ENCODE measurements at places on chromosomes 2 and 18.

DNA sequence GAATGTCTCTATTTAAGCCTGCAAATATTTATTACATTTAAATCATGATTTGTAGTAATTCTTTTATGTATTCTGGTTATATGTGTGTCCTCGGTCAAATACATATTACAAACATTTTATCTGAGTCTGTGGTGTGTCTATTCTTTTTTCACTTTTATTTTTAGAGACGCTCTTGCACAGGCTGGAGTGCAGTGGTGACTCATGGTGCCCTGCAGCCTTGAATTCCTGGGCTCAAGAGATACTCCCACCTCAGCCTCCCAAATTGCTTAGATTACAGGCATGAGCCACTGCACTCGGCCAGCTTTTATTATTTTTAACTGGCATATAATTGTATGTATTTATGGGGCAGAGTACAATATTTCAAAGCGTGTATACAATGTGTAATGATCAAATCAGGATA is 47.5 kb downstream of the ARID5A start:
- DNase-seq = no peak

DNA sequence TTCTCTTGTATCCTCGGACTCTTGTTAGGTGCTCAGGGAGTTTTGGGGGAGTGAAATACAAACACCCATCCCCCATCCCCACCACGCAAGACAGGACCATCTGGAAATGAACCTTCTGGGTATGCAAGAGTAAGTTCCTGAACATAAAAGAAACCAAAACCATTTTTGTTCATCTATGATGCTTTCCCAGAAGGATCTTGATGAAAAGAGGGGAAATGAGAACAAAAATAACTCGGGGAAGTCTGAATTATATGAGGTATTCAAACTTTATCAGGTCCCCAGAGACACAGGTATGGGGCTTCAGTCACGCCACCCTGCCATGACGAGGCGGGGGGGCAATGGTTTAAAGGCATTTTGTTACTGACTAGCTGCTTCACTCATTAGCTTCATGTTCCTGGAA is 68.6 kb upstream of the DNMT3A start:
- DNase-seq = no peak

- no peak for DNase-seq
These were observed 23.4 kb downstream of the EIF4E2 start for GRCh38 chr2:232573771-232574435.

GRCh38 chr2:222864296-222864695 is 3.5 kb downstream of the ACSL3 start:
- DNase-seq = no peak

DNA sequence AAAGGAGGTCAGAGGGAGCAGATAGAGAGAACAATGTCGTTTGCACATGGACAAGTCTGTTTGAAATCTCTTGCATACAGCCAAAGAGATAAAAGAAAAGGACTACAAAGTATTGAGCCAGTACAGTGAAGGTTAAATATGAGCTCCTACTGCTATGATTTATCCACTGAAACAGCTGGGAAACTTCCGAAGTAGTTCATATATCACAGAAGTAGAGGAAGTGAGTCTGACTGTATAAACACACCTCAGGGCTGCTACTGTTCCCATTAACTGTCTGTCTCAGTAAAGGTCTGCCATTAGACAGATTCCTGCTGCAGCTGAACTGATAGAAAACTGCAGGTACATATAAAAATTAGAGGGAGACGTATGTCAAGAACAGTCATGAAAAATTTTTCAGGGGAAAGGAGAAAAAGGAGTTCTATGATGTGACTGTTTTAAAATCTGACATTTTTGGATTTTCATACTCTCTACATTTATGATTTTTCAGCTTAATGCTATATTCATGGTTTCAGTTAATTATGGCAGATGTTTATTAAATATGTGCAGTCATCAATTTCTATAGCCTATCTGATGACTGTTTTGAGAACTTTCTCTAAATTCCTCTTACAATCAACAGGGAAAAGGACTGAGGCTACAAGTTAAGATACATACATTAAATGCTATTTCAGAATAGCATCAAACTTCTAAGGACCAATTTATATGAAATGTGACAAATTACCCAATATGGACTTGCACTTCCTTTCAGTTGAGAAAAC is 364.7 kb downstream of the ERBB4 start:
- DNase-seq = no peak

DNA sequence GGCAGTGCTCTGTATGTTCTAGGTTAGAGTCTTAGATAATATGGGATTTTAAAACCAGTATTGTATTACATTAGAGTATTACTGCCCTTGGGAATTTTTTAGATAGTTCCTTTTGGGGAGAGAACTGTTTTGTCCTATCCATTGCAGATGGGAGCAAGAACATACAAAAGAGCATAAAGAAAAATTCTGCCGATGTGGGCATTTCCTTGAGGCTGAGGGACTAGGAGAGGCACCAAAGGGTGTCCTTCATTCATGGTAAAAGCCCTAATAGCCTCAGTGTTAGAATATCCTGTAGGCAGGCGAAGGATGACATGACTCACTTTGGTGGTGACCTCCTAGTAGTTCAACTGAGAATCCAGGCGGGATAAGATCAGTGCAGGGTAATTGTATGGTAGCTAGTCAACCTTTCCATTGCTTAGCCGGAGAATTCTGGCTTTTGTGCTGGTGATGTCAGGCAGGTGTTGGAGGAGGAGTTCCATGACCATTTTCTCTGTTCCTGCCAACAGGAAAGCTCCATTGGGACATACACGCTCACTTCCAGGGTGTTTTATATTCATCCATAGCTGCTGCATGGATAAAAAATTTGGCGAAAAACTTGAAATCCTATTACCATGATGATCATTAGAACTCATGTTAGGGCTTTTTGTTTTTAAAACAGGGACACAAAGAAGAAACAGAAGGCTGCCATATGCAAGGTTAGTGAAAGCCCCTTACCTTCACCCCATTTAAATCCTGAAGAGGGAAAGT is 28.1 kb downstream of the EPAS1 start:
- DNase-seq = no peak

- no peak for DNase-seq
These were observed 34.9 kb downstream of the CABLES1 start for GRCh38 chr18:23170137-23170536.

DNA sequence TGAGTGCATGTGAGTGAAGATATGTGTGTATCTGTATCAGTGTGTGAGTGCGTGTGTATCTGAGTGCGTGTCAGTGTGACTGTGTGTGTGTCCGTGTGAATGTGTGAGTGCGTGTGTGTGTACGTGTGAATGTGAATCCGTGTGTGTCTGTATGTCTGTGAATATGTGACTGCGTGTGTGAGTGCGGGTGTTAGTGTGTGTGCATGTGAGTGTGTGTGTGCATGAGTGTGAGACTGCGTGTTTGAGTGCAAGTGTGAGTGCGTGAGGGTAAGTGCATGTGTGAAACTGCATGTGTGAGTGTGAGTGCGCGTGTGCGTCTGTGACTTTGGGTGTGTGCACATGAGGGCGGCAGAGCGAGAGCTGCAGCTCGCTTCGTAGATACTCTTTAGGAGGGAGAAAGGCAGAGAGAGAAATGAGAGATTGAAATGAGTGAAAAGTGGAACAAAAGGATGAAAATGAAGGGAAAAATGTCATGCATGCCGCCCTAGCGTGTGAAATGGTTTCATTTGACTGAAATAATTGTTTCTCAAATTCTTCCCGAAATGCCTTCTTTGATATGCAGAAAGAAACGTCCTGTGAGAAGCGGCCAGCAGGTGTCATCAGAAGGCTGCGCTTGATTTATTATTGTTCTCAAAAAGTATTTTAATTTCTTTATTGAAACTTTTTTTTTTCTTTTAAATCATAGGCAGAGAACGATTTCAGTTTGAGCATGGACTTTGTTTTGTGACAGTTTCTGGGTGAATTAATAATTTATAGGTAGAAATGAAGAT is 25.6 kb downstream of the ZNF407 start:
- DNase-seq = no peak

DNA sequence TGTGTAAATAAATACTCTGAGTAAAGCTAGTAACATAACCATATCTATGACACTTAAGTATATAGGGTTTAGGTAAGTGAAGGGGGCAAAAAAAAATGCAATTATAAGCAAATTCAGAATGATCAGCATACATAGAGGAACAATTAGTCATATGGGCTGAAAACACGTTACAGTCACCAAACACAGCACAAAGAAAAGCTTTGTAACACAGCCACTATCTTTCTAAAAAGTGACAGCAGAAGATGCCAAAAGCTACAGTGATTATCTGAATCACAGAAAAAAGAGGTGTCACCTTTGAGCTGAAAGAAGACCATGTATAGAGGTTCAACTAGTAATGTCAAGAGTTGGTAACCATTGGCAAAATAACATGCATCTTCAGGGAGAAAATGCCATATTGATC is 115.5 kb downstream of the ERBB4 start:
- no peak for DNase-seq

DNA sequence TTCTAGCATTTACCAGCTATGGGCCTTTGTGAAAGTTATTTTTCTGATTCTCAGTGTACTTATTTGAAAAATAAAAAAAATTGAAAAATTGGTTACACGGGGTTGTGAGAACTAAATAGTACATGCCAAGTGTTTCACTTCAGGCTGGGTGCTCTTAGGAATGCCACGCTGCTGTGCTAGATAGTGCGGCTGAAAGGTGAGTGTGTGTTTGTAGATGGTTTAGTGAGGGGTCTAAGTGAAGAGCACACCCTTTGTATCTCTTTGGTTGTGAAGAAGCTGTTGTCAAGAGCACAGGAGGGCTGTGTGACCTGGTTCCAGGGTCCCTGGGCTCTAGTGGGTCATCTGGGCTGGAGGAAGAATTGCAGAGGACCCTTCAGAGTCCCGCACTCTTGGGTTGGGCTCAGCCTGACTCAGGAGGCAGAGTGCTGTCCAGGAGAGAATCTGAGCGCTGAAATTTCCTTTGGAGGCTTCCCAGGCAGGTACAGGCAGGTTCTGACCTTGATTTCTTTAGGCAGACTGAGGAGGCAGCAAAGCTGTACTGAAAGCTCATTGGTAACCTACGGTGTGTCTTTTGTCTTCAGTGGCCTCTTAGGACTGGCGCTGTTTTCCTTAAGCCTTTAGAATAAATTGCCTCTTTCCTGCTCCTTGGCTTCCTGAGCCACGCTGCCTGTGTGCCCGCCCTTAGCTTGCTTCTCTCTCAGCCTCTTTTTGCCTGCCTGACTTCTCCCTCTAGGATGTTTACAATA is 44.4 kb downstream of the MAP4K4 start:
- DNase-seq = no peak

Data from stimulated activated naive CD8-positive, alpha-beta T cell treated with anti-CD3 and anti-CD28 coated beads, Interleukin-15, amount 100 ng/mL, for 72 hours (primary cell).